Esophagus muscularis mucosa (tissue), 4 donors: ENCODE measurements at places on chromosomes 7 and 10. TPM values are rescaled to one million over a fixed set of nuclear protein-coding genes. Genes with fewer than 3 reads are reported as not detected.

The TAS2R5 gene
- total RNA-seq: 0.50 TPM

The CCDC172 gene
- total RNA-seq: not detected

The HTRA1 gene
- total RNA-seq: 108 TPM

The HTR5A gene
- total RNA-seq: not detected

The ASNS gene
- total RNA-seq: 17.6 TPM

The SYPL1 gene
- total RNA-seq: 91.6 TPM

The CFAP58 gene
- total RNA-seq: 1.2 TPM

The CPA4 gene
- not detected for total RNA-seq

The SLC13A4 gene
- not detected for total RNA-seq

The IFIT1B gene
- not detected for total RNA-seq

The TRPV5 gene
- total RNA-seq: 0.17 TPM

DNA sequence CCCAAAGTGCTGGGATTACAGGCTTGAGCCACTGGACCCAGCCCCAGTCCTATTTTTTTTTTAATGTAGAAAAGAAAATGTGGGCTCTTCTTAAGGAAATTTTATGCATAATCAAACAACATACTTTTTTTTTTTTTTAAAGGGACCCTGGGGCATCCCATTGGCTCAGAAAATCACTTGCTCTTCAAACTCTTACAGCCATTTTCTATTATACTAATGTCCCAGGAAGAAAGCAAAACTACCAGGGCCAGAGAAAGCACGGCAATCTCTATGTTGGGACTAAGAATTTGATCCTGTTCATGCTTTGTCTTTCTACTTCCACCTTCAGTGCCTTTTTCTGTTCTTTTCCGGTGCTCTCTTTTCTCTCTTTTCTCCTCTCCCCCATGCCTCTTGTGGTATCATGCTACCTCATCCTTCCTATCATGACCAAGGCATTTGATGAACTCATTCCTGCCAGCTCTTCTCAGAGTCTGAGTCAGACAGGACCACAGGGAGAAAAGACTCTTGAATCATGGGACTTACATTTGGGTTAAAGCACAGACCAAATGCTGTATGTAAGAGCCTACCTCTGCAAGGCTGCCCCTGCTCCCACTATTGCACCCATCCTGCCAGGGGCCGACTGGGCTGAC lies 76.4 kb upstream of the CCNY start:
- no peaks in the 10 kb centered on the region for H3K36me3 ChIP-seq
- H3K27me3 ChIP-seq: no peaks in the 10 kb centered on the region
- H3K27ac ChIP-seq: no peak overlapping the region
- H3K4me1 ChIP-seq: no peaks in the 10 kb centered on the region
- no peak for DNase-seq

DNA sequence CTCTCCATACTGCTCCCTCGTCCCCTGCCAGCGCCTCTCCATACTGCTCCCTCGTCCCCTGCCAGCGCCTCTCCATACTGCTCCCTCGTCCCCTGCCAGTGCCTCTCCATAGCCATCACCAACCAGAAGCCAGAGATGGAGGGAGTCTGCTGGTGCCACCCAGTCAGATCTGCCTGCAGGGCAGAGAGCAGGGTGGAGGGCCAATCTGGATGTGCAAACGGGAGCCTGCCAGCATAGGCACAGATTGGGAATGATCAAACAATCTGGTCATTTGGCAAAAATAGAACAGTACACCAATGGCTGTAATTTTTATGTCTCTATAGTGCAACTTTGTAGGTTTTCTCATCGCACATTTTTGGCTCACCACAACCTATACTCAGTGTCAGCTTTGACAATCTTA lies 76.9 kb upstream of the LRRC4 start:
- no peak overlapping the region for H3K4me3 ChIP-seq
- no peak for DNase-seq
- peaks cover 4% of the 10 kb centered on the region for H3K27me3 ChIP-seq
- H3K27ac ChIP-seq: no peak overlapping the region

DNA sequence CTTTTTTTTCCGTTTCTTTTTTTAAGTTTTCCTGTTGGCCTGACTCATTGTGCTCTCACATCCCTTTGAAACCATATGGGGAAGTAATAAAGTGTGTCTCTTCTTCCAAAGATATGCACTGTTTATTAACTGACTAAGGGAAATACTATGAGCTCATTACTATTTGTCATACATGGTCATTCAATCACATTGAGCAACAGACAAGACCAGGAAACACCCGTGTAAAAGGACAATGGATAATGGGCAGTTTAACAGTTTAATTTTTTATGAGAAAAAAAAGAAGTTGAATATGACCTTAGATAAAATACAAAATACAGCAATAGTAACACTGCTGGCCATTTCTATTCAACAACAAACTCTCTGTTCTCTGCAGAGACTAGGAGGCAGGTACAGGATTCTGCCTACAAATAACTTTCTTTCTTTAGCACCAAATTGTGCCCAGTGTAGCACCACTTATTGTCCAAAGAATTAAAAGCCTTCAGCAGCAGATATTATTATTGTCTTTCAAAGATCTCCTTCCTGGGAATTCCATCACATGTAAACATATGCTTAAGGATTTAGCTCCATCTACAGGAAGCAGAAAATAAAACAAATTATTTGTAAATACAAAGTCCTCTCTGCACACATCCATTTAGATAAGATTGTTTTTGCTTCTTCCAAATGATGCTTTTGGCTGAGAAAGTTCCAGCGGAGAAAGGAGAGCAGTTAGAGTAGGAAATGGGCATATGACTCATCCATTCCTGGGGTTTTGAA lies 55.0 kb upstream of the AKR1E2 start:
- no peak for DNase-seq
- no peaks in the 10 kb centered on the region for H3K36me3 ChIP-seq
- H3K4me3 ChIP-seq: no peak overlapping the region
- peak overlapping the region; percentile 60 for H3K27ac ChIP-seq
- no peaks in the 10 kb centered on the region for H3K27me3 ChIP-seq
- H3K4me1 ChIP-seq: peaks cover 30% of the 10 kb centered on the region

GRCh38 chr7:27314111-27314510 lies 71.5 kb downstream of the EVX1 start:
- no peaks in the 10 kb centered on the region for H3K36me3 ChIP-seq
- H3K4me1 ChIP-seq: peaks cover 5% of the 10 kb centered on the region
- H3K4me3 ChIP-seq: no peak overlapping the region
- H3K27me3 ChIP-seq: peaks cover 14% of the 10 kb centered on the region
- DNase-seq: no peak

- peaks cover 70% of the 10 kb centered on the region for H3K4me1 ChIP-seq
- H3K27ac ChIP-seq: no peak overlapping the region
- peaks cover 70% of the 10 kb centered on the region for H3K27me3 ChIP-seq
- H3K36me3 ChIP-seq: no peaks in the 10 kb centered on the region
- no peak overlapping the region for H3K4me3 ChIP-seq
Observed at GRCh38 chr7:157687845-157688532, 351.2 kb downstream of the DNAJB6 start.

DNA sequence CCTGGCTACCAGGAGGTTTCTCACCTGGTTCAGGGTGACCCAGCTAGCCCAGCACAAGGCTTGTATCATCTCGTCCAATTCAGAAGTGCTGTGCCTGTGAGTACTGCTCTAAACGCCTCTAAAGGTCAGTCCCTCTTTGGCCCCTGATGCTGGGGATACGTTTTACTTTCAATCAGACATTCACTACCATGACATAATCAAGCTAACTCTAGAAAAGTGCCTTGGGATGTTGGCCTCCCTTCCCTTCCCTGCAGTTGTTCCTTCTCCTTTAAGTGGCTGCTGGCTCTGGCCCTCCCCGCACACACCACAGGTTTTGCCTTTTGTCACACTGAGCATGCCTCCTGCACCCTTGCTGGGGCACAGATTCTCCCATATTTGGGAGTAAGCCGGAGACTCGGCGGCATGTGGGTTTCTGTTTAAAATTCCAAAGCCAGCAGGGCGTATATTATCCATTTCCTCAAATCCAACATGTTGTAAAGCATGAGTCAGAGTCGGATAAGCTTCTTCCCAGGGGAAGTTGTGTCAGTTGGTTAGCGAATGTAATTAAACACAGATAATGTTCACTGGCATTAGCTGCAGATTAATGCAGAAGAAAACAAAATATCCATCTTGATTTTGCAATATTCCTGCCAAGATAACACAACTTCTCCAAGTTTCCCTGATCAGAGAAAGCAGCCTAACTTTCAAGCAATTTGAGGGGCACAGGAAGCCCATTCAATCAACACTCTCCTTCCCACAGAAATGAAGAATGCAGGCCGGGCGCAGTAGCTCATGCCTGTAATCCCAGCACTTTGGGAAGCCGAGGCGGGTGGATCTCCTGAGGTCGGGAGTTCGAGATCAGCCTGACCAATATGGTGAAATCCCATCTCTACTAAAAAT lies 31.8 kb upstream of the VCL start:
- no peak for DNase-seq
- peaks cover 55% of the 10 kb centered on the region for H3K4me1 ChIP-seq
- H3K36me3 ChIP-seq: no peaks in the 10 kb centered on the region

GRCh38 chr7:16594061-16594460 lies 51.5 kb downstream of the ANKMY2 start:
- no peak overlapping the region for H3K27ac ChIP-seq
- no peak for DNase-seq
- H3K27me3 ChIP-seq: no peaks in the 10 kb centered on the region
- H3K4me3 ChIP-seq: no peak overlapping the region
- no peaks in the 10 kb centered on the region for H3K4me1 ChIP-seq

- peaks cover 25% of the 10 kb centered on the region for H3K4me1 ChIP-seq
- DNase-seq: no peak
- H3K27me3 ChIP-seq: no peaks in the 10 kb centered on the region
- no peak overlapping the region for H3K4me3 ChIP-seq
Observed at GRCh38 chr10:90930971-90931871, 10.3 kb upstream of the ANKRD1 start.

GRCh38 chr10:44947371-44948152 lies 12.0 kb upstream of the RASSF4 start:
- peaks cover 18% of the 10 kb centered on the region for H3K4me1 ChIP-seq
- no peaks in the 10 kb centered on the region for H3K36me3 ChIP-seq
- DNase-seq: no peak
- H3K27ac ChIP-seq: no peak overlapping the region
- H3K27me3 ChIP-seq: no peaks in the 10 kb centered on the region

GRCh38 chr7:151867912-151868311 lies 9.0 kb downstream of the PRKAG2 start:
- no peaks in the 10 kb centered on the region for H3K36me3 ChIP-seq
- H3K27me3 ChIP-seq: no peaks in the 10 kb centered on the region
- H3K27ac ChIP-seq: peak overlapping the region; percentile 63
- no peak for DNase-seq
- H3K4me3 ChIP-seq: no peak overlapping the region

GRCh38 chr7:134391223-134391622 lies 67.7 kb downstream of the AKR1B1 start:
- no peaks in the 10 kb centered on the region for H3K27me3 ChIP-seq
- no peak overlapping the region for H3K4me3 ChIP-seq
- H3K36me3 ChIP-seq: no peaks in the 10 kb centered on the region
- no peak overlapping the region for H3K27ac ChIP-seq
- H3K4me1 ChIP-seq: no peaks in the 10 kb centered on the region

- no peaks in the 10 kb centered on the region for H3K4me1 ChIP-seq
- no peaks in the 10 kb centered on the region for H3K36me3 ChIP-seq
Observed at GRCh38 chr10:130477360-130477759, 341.2 kb downstream of the GLRX3 start.

GRCh38 chr7:82247814-82248433 lies 195.7 kb downstream of the CACNA2D1 start:
- H3K4me1 ChIP-seq: peaks cover 7% of the 10 kb centered on the region
- no peak overlapping the region for H3K4me3 ChIP-seq
- no peak for DNase-seq
- no peaks in the 10 kb centered on the region for H3K27me3 ChIP-seq
- H3K36me3 ChIP-seq: no peaks in the 10 kb centered on the region

DNA sequence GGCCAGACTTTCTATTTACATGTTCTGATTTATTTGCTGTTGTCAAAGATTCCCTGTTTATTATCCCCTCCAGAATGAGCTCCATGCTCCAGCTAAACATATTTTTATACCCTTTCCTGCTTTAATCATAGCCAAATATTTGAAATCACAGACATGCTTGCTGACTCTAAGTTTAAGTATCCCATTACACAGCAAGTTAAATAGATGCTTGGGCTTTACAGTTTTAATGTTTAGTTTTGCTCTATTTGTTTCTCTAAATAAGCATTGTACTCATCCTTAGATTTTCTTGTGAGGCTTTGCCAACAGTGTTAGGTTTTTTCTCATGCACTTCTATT lies 196.8 kb downstream of the TAX1BP1 start:
- H3K4me1 ChIP-seq: peaks cover 10% of the 10 kb centered on the region
- no peak for DNase-seq
- H3K27me3 ChIP-seq: no peaks in the 10 kb centered on the region
- no peak overlapping the region for H3K27ac ChIP-seq
- H3K36me3 ChIP-seq: no peaks in the 10 kb centered on the region

- H3K27ac ChIP-seq: no peak overlapping the region
- DNase-seq: no peak
- H3K4me3 ChIP-seq: no peak overlapping the region
- no peaks in the 10 kb centered on the region for H3K27me3 ChIP-seq
- peaks cover 46% of the 10 kb centered on the region for H3K36me3 ChIP-seq
Observed at GRCh38 chr7:149558149-149558861, 60.7 kb upstream of the ZNF746 start.

GRCh38 chr10:32340596-32341180 lies 6.3 kb downstream of the EPC1 start:
- H3K4me1 ChIP-seq: peaks cover 100% of the 10 kb centered on the region
- peaks cover 12% of the 10 kb centered on the region for H3K36me3 ChIP-seq
- no peak overlapping the region for H3K4me3 ChIP-seq
- DNase-seq: no peak
- H3K27me3 ChIP-seq: no peaks in the 10 kb centered on the region
- peak overlapping the region; percentile 20 for H3K27ac ChIP-seq

- H3K27ac ChIP-seq: peak overlapping the region; percentile 95
- no peaks in the 10 kb centered on the region for H3K27me3 ChIP-seq
- peak; percentile 92 for DNase-seq
- H3K4me1 ChIP-seq: peaks cover 30% of the 10 kb centered on the region
- H3K36me3 ChIP-seq: peaks cover 11% of the 10 kb centered on the region
Observed at GRCh38 chr7:150378115-150378852, 846 bp upstream of the ZNF775 start.
